ENCODE measurements at places on chromosomes 11 and 22. TPM values are rescaled to one million over a fixed set of nuclear protein-coding genes. Genes with fewer than 3 reads are reported as not detected.

Gene POU2AF2
- polyA plus RNA-seq = 0.07 TPM

Gene OOSP2
- polyA plus RNA-seq = 0.59 TPM

Gene ARHGAP20
- 1.1 TPM for polyA plus RNA-seq

Gene FBLN1
- polyA plus RNA-seq = 81.7 TPM

Gene TSGA10IP
- not detected for polyA plus RNA-seq

Gene FOSL1
- polyA plus RNA-seq = 1.0 TPM

Gene OR2AT4
- polyA plus RNA-seq = 0.02 TPM

Gene MPEG1
- polyA plus RNA-seq = 2.4 TPM

Gene OR5P2
- polyA plus RNA-seq = not detected

Gene TRIM51
- not detected for polyA plus RNA-seq

Gene CARD10
- 0.72 TPM for polyA plus RNA-seq

Gene KCNJ1
- polyA plus RNA-seq = not detected

Gene NXPE2
- polyA plus RNA-seq = 0.10 TPM

Gene APIP
- 20.5 TPM for polyA plus RNA-seq

Gene TAGLN
- polyA plus RNA-seq = 3,307 TPM

Gene NXPE1
- 0.07 TPM for polyA plus RNA-seq

Gene KIAA0930
- polyA plus RNA-seq = 17.3 TPM

Gene TCN1
- not detected for polyA plus RNA-seq

Gene UNC93B1
- polyA plus RNA-seq = 11.1 TPM

Gene NELL1
- polyA plus RNA-seq = 0.21 TPM

Gene GLYATL2
- not detected for polyA plus RNA-seq

Gene F2
- polyA plus RNA-seq = 0.30 TPM

Gene OR51I2
- polyA plus RNA-seq = not detected

Gene TMEM191B
- polyA plus RNA-seq = not detected

Gene RPL3
- polyA plus RNA-seq = 7,258 TPM

Gene TEX12
- 0.62 TPM for polyA plus RNA-seq

Gene PLEKHA7
- polyA plus RNA-seq = 16.7 TPM

Gene CABP4
- 0.62 TPM for polyA plus RNA-seq

Gene POU2AF3
- 7.4 TPM for polyA plus RNA-seq

Gene APOA1
- polyA plus RNA-seq = 10.8 TPM

Gene MRPL11
- polyA plus RNA-seq = 41.4 TPM

Gene DRD4
- polyA plus RNA-seq = 0.63 TPM

Gene NAP1L4
- 112 TPM for polyA plus RNA-seq

Gene AMPD3
- polyA plus RNA-seq = 2.0 TPM

Gene POTEH
- polyA plus RNA-seq = not detected

Gene GAS2L1
- polyA plus RNA-seq = 9.8 TPM

Gene TMEM86A
- 11.5 TPM for polyA plus RNA-seq

Gene SESN3
- 21.7 TPM for polyA plus RNA-seq

Gene KCNA4
- 0.60 TPM for polyA plus RNA-seq

Gene ST14
- polyA plus RNA-seq = 0.51 TPM

Gene VSIG2
- polyA plus RNA-seq = 0.48 TPM

Gene OR56A3
- not detected for polyA plus RNA-seq

Gene INSC
- polyA plus RNA-seq = 0.10 TPM

Gene DAGLA
- 0.77 TPM for polyA plus RNA-seq

Gene RTN4R
- 1.5 TPM for polyA plus RNA-seq

Gene SYT12
- polyA plus RNA-seq = 0.05 TPM

Gene P2RY2
- polyA plus RNA-seq = 1.0 TPM

Gene MAPK8IP1
- polyA plus RNA-seq = 8.0 TPM

Measured in ovary (tissue), 10 donors.